Stimulated activated CD4-positive, alpha-beta T cell treated with anti-CD3 and anti-CD28 coated beads, Interleukin-15, amount 100 ng/mL, for 1 hour (primary cell): ENCODE measurements at places on chromosomes 16 and 17.

DNA sequence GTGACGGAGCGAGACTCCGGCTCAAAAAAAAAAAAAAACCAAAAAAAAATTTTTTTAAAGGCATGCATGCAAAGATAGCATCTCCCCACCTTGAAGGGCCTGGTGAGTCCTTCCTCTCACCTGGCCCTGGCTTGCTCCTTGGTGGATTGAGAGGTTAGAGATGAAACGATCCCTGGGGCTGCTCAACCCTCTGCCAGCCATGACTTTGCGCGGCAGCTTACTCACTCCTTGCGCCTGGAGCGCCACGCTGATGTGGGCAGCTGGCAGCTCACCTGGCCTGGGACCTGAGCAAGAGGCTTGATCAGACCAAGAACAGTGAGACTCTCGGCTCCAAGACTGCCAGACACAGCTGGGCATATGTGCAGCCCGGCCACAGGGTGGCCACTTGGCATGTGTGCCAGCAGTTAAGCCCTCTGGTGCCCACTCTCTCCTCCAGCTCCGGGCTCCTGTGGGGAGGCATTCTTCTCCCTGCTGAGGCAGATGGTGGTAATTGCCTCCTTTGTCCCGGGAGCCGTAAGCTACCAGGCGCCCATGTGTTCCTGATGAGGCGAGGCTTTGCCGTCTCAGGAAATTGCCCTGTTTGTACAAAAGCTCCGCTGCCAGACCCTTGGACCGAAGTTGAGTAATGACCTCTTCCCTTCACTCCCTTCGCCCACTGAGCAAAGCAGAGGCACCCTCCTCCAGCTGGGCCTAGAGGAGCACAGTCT is 5.1 kb upstream of the EVPL start:
- DNase-seq = no peak

DNA sequence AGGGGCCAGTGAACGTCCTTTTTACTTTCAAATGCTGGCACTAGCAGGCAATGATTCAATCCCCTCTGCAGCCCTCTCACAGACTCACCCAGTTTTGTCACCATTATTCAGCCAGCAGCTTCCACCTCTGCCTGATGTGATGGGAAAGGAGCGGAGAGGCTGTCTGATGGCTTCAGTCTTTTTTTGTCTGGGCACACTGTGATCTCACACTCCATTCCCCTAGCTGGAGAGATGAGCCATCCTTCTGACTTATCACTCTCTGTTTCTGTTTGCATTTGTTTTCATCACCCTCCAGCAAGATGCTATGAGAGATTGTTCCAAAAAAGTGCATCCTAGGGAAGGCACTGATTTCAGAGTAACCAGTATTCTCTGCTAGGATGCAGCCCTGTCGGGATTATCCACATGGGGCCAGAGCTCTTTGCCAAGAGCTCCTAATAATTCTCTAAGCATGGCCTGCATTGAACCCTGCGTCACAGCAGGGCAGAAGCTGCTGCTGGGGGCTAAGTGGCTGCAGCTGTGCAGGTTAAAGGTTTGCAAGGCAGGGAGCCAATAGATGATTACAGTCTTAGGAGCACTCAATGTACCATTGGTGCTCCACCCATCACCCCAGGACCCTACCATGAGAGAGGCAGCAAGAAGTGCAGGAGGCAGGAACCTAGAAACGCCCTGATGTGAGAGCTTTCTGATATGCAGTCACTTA is 236.1 kb upstream of the C16orf82 start:
- no peak for DNase-seq

GRCh38 chr17:75271233-75271954 is 363 bp upstream of the MIF4GD start:
- DNase-seq = peak; percentile 89

- no peak for DNase-seq
These were observed 22.0 kb upstream of the GINS2 start for GRCh38 chr16:85710732-85711131.

GRCh38 chr16:19837984-19838707 is 46.5 kb downstream of the GPRC5B start:
- DNase-seq = no peak

- no peak for DNase-seq
These were observed 20.8 kb downstream of the TRPV2 start for GRCh38 chr17:16435925-16436886.

GRCh38 chr17:20191056-20191455 is 181.9 kb downstream of the SPECC1 start:
- DNase-seq = no peak

GRCh38 chr17:30093463-30094147 is 23.0 kb upstream of the NSRP1 start:
- DNase-seq = no peak

DNA sequence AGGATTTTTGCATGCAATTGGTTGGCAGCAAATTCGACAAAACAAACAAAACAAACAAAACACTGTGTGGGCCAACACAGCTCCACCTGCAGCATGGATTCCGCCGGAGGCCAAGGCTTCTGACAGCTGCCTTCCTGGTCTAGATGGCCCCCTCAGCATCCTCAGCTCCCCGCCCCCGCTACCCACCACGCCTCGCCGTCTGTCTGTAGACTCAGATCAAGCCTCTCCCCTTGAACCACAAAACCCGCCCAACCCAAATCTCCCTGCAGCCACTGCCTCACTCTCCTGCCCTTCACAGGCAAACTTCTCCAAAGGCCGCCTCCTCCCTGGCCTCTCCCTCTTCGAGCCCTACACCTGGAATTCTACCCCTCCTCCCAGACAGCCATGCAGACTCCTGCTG is 57.9 kb downstream of the RTN4RL1 start:
- DNase-seq = no peak

GRCh38 chr17:30300818-30301217 is 9.1 kb upstream of the BLMH start:
- DNase-seq = no peak

DNA sequence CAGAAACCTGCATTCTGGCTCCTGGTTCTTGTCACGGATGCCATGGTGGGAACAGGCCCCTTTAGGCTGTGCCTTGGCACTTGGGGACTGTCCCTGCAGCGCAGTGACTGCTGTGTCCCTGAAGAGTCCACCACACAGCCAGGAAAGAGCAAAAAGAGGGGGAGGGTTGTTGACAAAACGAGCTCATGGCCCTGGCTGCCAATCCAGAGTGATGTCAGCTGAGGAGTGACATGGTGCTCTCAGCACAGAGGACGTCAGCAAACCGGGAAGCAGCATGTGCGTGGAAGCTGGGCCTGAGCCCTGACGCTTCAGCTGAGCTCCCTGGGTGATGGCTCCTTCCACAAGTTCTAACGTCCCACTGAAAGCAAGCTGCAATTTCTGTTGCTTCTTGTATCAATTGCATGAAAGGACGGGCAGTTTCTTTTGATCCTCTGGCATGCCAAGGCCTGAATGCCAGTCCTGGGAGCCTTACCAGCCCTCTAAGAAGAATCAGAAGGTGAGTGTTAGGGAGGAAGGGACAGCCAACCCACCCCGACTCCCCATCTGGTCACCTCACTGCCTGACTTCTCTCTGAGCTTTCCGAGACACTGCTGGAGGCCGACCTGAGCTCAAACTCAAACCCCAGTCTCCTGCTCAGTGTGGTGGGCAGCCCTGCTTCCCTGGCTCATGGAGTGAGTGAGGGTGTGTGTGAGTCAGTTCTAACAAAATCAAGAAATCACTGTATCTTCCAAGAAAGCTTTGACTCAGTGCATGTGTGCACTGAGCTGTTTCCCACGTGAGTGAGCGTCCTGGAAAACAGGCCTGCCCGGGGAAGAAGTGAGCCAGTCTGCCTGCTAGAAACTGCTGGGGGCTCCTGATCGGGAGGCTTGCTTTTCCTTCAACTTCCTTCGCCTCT is 14.7 kb upstream of the WNT3 start:
- no peak for DNase-seq

- DNase-seq = no peak
These were observed 1.1 kb upstream of the HOXB7 start for GRCh38 chr17:48611681-48612455.

GRCh38 chr16:5108505-5109158 is 11.0 kb upstream of the EEF2KMT start:
- no peak for DNase-seq

DNA sequence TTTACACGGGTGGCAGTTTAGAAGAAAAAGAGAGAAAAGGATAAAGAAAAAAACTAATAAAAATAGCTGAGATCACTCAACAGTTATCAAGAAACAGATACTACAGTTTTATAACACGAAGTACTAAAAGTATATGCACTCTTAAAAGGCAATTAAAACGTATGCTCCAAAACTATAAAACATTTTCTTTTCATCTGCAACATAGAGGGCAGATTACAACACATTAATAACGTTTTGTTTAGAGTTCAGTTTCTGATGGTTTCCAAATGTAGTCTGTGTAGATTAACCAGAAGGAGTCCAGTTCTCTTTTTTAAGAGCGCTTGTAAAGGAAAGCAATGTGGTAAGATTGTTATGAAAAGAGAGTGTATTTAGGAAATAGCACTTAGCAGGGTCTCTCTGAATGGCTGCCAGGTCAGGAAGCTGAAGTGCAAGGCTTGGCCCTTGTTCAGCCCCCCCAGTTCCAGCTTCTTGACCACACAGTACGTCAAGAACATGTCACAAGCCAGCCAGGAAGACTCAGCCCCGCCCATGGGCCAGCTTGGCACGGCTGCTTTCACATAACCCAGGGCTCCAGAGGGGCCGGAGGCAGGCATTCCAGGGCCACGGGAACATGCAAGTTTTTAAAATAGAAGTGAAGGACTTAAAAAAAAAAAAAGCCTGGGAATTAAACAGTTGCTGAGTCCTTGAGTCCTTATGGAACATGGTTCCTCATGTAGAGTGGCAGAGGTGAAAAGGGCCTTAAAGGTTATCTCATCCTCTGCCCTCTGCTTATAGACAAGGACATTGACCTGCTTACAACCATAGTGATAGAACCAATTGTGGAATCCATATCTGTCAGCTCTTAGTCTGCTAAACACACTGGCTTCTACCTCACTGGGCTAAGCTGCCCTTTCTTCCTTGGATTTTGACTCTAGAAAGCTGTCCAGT is 147.4 kb upstream of the TBX2 start:
- no peak for DNase-seq

GRCh38 chr17:40327244-40327729 is 18.3 kb downstream of the RARA start:
- no peak for DNase-seq

DNA sequence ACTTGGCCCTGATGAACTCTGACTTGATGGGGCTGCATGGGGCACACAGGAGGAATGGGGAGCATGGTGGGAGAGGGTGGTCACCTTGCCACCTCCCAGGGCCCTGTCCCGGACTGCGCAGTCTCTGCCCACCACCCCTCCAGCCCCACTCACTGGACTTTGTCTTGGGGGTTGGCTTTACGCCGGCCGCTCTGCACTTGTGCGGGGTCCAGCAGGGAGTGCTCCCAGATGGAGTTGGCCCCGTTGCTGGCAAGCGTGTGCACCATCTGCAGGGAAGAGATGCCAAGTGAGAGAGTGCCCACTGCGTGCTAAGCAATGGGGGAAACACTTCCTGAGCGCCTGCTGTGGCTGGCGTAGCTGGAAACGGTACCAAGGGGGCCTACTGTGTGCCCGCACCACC is 6.7 kb downstream of the GIT1 start:
- DNase-seq = no peak

DNA sequence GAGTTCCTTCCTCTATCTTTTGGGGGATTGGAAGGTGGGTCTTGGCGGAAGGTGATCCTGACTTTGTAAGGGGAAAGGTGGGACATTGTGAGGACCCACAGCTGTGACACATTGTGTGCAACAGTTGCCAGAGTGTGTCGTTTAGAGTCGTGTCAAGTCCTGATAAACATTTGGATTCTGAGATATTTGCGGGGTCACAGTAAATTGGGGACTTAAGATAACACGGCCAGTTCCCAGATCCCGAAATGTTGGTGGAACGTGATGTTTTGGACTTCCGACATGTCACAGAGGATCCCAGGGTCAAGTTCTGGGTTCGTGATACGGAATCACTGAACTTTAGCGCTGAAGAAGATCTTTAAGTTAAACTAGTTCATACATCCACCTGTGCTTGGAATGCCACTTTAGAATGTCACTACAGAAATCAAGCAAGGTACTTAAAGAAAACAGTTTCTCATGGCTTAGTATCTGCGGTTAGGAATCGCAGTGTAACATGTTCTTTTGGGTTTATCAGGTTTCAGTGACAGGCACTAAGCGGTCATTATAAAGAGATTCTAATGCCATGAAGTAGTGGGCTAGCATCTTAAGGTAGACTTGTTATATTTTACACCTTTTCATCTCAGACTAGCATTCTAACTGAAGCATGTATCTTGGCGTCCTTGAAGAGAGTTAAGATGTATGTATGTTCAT is 815 bp downstream of the ATAD5 start:
- no peak for DNase-seq
